ENCODE measurements at places on chromosomes 16 and 17.

DNA sequence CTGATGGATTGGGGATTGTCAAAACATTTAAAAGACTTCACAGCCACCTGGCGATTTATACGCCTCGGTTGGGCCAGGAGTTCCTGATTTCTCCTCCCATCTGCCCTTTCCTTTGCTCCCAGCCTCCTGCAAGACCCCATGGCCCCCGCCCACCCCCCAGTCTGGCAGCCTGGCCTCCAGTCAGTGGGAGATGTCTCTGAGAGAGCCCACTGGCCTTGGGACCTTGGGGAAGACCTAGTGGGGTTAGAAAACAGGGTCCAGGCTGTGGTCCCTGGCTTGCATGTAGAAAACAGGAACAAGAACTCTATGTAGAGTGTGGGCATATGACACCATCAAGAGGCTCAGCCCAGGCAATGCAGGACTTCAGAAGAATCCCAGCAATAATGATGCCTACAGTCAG lies 209.4 kb upstream of the C16orf82 start:
- no peak for DNase-seq

DNA sequence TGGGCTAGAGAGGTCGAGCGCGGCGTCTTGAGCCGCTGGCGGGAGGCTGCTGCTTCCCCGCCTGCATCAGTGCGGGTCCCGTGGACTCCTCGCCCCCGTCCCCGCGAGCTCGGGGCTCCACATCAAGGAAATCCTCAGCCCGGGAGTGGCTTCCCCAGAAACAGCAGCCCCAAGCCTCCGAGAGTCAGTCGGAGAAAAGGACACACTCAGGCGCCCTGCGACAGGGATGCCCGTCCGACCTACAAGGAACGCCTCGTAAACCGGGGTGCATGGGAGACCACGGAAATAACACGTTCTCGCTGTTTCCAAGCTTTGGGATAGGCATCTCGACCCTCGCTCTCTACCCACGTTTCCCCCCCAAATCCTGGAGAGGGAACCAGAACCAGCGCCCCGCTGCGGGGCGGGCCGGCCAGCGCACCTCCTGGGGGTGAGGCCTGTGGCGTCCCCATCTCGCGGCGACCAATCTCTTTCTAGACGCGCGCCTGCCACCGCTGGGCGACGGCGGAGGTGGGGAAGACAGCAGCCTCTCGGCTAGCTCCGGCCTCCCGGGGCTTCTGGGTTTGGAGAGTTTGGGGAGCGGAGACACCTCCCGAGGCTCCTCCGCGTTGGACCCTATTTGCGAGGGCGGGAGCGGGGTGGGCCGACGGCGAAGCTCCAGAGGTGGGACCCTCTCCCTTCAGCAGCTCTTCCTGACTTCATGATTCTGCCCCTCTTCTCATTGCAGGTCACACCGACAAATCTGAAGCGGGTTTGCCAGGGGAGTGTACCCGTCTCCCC lies 759 bp upstream of the TP53I13 start:
- DNase-seq: peak; percentile 74

- DNase-seq: no peak
Observed at GRCh38 chr17:1566505-1567199, 4.1 kb upstream of the PITPNA start.

DNA sequence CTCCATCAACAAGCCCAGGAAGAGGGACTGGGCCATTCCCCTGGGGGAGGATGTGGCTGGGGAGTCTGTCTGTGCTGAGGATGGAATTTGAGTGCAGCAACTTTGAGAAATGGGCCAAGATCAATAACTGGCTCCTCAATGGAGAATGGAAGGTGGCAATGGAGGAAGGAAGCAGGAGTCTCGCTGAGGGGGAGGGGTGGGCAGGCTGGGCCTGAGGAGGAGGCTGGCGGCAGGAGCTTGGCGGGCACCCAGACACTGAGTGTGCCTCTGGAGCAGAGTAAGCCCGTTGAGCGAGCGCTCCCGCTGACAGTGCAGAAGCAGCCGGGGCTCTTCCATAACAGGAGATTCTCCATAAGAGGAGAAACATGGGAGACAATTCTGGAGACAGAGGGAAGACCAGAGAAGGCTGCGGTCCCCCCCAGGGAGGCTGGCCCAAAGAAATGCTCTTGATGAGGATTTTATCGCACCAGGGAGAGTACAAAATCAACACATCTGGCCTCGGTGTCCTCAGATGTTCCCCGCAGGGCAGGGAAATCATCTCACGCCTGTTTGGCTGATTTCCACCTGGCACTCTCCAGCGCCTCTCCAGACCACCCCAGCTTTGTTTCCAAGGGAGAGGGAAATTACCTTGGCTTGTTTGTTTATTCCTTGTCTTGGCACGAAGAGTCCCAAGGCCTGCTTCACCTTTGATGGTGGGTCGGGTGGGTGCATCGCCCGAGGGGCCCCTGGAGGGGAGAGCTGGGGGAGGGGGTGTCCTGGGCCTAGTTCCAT lies 2.8 kb upstream of the MMP15 start:
- no peak for DNase-seq

- DNase-seq: no peak
Observed at GRCh38 chr16:2148714-2149629, 547 bp downstream of the RAB26 start.
